Memory B cell (primary cell): ENCODE measurements at places on chromosomes 12 and 14.

- no peak for DNase-seq
Observed at GRCh38 chr14:101075025-101075800, 171.7 kb upstream of the RTL1 start.

- no peak for DNase-seq
Observed at GRCh38 chr12:29149691-29150281, 708 bp downstream of the FAR2 start.

GRCh38 chr12:94112121-94112520 lies 36.3 kb upstream of the PLXNC1 start:
- DNase-seq: no peak

GRCh38 chr12:84336231-84336630 lies 576.4 kb downstream of the SLC6A15 start:
- no peak for DNase-seq

DNA sequence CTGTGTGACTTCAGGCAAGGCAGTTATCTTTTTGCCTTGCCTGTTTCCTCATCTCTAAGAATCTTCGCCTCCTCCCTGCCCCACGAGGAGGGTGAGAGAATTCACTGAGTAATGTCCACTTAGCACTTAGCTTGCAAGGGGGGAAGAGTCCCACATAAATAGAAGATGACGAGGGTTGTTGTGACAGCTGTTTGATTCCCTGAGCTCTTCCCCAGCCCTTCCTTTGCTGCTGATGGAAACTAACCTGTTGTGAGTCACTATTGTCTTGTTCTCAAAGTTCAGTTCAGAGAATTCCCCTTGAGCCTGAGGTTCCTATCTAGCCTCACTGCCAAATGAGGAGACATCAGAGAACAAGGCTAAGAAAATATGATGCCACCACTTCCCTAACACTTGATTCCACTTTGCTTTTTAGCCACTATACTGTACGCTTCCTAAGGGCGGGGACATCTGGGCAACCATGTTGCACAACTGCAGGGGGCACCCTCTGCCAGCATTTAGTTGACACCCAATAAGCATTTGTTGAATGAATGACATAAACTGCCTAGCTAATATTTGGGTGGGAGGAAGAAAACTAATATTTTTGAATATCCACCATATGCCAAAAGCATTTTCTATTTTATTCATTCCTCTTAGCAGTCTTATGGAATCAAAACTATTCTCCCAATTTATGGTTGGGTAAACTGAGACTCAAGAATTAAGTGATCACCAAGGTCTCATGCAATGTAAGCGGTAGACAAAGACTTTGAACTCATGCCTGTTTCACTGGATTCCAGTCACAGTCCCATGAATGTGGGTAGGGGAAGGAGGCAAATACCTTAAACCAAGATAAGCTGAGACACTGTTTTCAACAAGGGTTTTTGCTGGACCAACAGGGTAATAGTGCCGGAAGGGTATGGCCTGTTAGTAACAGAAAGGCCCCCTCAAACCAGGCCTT lies 77.6 kb downstream of the ZFP36L1 start:
- DNase-seq: no peak

GRCh38 chr12:14993117-14993516 lies 20.3 kb downstream of the PDE6H start:
- DNase-seq: no peak

- no peak for DNase-seq
Observed at GRCh38 chr14:39680777-39681176, 248.5 kb upstream of the FBXO33 start.

DNA sequence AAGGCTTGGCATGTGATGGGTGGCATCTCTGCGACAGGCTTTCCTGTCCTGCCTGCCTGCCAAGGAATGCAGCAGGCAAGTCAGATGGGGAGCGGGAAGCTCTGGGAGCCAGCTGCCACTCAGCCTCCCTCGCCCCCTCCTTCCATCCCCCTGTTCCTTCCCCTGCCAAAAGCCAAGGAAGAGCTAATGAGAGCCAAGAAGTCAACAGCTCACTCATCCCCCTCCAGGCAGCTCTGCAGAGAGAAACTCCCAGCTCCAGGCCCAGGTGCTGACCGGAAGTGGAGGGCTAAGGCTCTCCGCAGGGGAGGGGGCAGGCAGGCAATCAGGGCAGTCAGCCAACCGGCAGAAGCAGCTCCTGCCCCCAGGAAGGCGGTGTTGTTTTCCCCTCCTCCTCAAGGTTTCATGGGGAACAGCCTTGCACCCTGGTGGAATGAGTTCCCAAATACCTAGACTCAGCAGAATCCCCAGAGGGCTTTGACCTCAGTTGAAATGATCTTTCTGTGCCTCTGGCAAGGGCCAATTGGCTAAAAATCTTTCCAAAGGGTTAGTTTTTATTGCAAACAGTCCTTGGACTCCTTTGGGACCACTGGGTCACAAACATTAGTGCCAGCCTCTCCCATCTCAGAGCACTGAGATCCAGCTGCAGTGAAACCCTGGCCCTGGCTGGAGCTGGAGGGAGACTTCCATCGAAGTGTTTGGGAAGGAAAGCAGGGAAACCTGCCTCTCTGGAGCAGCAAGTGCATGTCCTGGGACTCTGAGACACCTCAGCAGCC lies 349.1 kb downstream of the DPF3 start:
- no peak for DNase-seq
